ENCODE measurements at places on chromosomes 1 and 21. TPM values are rescaled to one million over a fixed set of nuclear protein-coding genes. Genes with fewer than 3 reads are reported as not detected.

The CITED4 gene
- 2.6 TPM for polyA plus RNA-seq

DNA sequence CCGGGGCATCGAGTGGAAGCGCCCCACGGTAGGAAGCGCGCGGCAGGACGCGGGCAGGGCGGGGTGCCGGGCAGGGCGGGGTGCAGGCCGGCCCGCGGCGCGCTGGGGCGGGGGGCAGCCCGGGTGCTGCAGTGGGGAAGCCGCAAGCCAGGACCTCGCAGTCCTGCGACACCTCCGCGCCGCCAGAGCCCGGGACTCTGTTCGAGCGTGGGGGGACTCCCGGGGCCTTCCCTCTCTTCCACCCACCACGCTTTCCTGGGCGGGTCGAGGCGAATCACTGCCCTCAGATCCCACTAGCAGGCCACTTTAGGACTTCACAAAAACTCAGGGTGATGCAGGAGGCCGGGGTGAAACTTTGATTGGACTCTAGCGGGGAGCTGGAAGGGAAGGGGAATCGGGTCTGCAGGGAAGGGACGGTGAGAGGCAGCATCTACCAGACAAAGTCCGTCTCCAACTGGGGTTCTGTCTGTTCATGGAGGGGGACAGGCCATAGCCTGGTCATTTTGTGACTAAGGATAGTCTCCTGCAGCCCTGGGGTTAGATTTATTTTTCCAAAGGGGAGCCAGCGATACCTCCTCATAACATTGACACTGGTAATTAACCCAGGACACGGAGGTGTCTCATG is 623 bp downstream of the CAPN2 start:
- DNase-seq = no peak

DNA sequence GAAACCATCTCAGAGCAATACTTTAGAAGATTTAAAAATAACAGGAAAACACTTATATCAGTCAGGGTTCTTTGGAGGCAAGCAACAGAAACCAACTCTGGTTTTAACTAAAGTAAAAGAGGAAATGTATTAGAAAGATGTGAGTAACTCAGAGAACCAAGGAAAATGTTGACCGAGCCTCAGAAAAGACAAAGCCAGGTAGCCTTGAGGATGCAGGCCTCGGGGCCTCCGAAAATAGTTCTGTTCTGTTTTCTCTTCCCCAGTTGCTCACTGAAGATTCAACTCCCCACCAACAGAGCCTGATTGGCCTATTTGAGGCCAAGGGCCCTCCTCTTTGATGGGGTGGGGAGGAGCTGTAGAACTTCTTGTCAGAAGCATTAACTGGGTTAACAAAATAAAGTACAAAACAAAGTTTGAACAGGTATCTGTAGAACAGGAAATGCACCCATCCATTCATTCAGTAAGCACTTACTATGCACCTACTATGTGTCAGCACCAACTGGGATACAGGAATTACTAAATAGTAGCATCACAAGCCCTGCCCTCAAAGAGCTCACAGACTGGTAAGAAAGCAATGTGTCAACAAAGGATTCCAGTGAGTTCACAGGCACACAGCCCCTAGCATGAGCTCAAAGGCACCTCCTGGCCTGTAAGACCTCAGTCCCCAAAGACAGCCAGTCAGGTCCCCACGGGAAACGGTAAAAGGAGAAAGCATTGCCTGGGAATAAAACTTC is 12.6 kb downstream of the SLAMF8 start:
- no peak for DNase-seq

DNA sequence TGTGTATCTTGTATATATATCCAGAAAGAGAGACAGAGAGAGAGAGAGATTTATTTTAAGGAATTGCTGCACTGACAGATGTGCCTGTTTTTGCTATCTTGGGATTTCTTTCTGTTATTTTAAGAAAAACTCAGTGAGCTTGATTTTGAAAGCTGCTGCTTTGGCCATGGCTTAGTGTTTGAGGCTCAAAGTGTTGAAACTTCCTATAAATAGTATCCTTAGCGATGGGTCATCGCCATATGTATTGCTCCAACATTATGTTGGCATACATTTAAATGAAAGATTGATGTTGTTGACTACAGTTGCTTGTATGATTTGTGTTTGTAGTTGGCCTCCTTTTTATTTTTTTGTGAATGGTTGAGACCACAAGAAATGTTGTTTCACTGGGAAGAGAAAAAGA is 29.0 kb upstream of the NTPCR start:
- DNase-seq = no peak

DNA sequence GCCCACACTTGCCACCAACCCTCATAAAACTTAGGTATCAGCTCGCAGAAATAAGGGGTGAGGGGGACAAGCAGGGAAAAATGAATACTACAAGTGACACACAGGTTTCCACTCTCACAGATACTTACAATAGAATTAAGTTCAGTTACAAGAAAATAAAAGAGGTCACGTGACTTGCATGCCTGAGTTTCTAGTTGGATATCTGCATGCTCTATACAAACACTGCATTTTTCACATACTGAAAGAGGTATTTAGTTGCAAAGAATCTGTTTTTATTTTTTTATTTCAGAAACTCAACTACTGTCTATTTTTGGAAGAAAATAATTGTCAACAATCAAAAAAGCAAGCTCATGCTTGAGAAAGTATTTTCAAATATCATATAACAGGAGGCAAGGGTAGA is 43.5 kb downstream of the DPYD start:
- DNase-seq = no peak

DNA sequence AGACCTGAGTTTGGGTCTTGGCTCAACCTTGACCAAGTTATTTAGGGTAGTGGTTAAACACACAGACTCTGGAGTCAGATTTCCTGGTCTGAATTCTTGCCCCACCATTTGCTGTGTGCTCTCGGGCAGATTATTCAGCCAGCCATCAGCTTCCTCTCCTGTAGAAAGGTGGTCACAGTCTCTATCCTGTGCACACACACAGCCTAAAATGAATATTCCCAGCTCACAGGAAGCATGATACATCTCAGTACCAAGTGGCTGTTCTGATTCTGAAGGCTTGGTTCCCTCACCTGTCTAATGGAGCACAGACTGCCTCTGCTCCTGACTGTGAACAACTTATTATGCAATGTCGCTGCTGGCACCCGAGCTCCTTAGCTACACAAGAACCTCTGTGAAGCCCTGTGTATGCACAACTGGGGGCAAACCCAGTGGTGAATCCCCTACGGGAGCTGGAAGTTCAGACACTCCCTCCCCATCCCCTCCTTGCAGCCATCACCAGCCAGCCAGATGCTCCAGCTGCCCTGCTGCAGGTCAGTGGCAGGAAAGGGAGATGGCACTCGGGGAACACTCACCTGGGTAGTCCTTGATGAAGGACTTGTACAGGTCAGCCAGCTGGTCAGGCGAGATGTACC is 13.7 kb downstream of the ENO1 start:
- no peak for DNase-seq

DNA sequence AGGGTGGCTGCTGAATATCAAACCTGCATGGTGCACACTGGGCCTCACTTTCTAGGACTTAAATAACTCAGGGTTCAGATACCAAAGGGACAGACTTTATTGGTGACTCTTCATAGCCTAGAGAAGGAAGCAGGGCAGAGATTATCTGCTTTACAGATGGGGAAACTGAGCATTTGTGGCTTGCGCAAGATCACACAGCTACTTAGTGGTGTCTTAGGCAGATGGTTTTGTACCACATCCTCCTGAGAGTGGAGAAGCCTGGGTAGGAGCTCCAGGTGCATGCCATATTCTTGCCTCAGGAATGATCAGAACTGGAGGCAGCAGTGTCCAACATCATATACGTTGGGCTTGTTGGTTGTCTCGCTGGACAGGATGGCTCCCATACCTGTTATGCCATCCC is 6.8 kb upstream of the DPH2 start:
- no peak for DNase-seq

DNA sequence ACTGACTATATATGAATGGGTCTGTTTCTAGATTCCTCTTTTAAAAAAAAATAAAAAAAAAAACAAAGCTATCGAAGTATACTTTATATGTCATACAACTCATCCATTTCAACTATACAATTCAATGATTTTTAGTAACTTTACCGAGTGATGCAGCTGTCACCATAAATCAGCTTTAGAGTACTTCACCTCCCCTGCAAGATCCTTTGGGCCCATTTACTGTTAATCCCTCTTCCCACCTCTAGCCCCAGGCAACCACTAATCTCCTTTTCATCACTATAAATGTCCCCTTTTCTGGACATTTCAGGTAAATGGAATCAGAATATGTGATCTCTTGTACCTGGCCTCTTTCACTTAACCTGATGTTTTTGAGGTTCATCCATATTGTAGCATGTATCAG is 133.9 kb downstream of the PEX14 start:
- no peak for DNase-seq

GRCh38 chr21:43764576-43765495 is 11.3 kb downstream of the CSTB start:
- no peak for DNase-seq

DNA sequence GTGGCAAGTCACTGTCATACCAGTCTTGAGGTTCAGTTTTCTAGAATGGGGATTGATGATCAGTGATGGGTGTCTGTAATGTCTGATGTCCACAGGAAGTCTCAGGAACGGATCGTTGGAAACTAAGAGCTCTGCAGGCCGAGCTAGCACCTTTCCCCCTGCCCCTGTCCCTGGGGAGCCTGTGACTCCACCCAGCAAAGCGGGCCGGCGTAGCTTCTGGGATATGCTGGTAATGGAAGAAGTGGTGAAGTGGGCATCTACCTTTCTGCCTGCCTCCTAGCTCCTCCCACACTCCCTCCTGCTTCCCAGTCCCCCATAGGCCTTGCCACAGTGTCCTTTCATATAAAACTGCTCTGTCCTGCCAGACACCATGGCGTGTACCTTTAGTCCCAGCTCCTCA is 13.4 kb downstream of the HYI start:
- DNase-seq = no peak

- DNase-seq = no peak
Measured at GRCh38 chr21:35066824-35067223, 17.7 kb upstream of the RUNX1 start.

DNA sequence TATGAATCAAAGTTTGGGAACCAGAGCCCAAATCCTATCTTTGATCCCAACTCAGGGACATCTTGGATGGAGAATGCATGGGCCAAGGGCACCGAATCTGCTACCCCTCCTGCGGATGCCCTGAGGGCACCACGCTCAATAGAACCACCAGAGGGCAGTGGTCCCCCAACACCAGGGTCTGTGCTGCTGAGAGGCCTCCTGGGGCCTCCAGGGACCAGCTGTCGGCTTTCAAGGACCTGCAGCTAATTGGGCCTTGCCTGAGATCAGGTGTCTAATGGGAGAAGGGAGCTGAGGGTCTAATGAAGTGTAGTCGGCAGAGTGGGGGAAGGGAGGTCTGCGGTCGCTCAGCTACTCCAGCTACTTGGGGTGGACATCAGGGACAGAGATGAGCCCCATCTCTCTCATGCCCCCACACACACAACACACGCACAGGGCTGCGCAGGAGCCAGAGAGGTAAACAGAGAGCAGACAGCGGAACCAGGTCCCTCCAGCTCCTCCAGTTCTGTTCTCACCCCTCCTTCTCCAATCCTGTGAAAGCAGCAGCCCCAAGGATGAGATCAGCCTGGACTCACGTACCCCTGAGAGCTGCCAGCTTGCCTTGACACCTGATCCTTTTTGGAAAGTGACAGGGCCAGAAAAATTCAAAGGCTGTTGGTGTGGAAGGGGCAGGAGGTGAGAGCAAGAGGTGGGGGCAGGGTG is 34.9 kb upstream of the PPP1R15B start:
- DNase-seq = no peak

DNA sequence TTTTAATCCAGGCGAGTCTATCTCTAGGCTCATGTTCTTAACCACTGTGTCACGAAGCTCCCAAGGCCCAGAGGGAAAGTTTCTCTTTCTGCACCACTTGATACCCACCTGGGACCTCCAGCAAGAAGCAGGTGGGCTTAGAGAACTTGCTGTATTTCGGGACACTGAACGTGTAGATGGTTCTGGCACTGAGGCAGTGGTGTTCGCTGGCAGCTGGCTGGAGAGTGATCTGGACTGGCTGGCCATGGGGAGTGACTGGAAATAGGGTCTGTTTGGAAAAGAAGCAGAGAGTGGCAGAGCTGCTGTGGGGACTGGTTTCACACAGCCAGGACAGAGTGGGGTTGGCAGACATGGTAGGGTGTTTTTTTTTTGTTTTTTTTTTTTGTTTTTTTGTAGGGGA is 16.4 kb upstream of the IL22RA1 start:
- no peak for DNase-seq
